Neuronal stem cell (in vitro differentiated cells): ENCODE measurements at places on chromosomes 7 and 10.
A peak's percentile ranks its signal among the peaks of the same experiment; 100 is the strongest.

- no peaks in the 10 kb centered on the region for H3K36me3 ChIP-seq
- H3K4me1 ChIP-seq = peaks cover 3% of the 10 kb centered on the region
- no peaks in the 10 kb centered on the region for H3K27me3 ChIP-seq
- H3K4me3 ChIP-seq = no peak overlapping the region
- no peak for DNase-seq
- no peak overlapping the region for H3K27ac ChIP-seq
These were observed 28.0 kb upstream of the GSAP start for GRCh38 chr7:77444123-77444522.

DNA sequence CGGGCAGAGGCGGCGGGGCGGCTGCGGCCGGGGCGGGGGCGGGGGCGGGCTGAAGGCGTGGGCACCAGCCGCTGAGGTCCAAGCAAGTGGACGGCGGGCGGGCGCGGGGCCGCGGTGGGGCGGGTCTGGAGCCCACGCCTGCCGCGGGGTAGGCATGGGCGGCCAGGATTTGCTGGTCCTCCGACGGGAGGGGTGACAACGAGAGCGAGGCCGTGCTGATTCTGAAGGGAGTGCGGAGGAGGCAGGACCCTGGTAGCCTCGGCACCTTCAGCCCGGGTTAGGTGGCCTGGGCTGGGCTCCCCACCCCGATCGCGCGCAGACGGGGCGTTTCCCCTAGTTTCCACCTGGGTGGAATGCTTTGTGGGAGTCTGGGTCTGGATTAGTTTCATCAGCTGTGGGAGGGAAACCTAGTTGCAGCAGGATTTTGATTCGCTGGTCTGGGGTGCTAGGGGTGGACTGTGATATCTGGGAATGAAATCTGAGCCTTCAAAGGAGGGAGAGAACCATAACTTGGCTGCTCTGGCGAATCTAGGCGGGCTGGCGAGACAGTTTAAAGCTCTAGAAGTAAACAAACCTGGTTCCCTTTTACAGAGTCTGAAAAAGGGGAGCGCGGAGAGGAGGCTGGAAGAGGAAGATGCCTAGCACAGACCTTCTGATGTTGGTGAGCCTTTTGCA lies 609 bp downstream of the SGPL1 start:
- peak overlapping the region; percentile 90 for H3K27ac ChIP-seq
- peaks cover 9% of the 10 kb centered on the region for H3K36me3 ChIP-seq
- DNase-seq = peak; percentile 59
- no peaks in the 10 kb centered on the region for H3K4me1 ChIP-seq
- no peaks in the 10 kb centered on the region for H3K27me3 ChIP-seq
- peak overlapping the region; percentile 91 for H3K4me3 ChIP-seq

DNA sequence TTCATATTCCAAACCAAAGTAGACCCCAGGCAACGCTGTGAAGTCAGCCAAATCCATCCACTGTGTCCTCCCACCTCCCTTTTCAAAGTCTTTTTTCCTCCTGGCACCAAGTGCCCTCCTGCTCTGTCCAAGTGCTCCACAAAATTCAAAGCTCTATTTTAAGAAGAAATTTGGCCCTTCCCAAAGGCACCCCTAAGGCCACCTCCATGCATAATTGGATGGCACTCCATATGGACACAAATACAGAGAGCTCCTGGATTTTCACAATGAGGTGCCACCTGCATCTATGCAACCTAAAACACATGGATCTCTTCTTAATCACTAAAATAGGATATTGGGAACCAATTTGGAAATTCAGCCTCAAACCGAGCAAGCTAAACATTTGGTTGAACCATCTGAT lies 121.6 kb downstream of the RELN start:
- H3K27me3 ChIP-seq = no peaks in the 10 kb centered on the region
- no peaks in the 10 kb centered on the region for H3K4me1 ChIP-seq
- no peak overlapping the region for H3K27ac ChIP-seq

DNA sequence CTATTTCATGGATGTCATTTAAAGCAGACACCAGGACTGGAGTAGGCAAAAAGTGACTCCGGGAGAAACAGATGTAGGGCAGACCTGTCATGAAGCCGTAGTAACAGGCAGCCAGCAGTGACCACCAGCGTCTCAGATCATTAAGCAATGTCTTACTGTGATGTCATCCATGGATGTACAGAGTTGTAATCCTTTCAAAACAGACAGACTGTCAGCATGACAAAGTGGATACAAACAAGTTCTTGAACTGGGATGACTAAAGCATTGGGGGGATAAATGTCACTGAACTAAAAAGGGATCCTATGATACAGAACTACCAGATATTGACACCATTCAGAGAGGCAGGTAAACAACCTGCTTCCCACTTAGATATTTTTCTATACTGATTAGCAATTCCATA lies 675.5 kb downstream of the PARD3 start:
- no peak for DNase-seq
- H3K4me3 ChIP-seq = no peak overlapping the region
- H3K27ac ChIP-seq = no peak overlapping the region
- no peaks in the 10 kb centered on the region for H3K27me3 ChIP-seq
- no peaks in the 10 kb centered on the region for H3K36me3 ChIP-seq

DNA sequence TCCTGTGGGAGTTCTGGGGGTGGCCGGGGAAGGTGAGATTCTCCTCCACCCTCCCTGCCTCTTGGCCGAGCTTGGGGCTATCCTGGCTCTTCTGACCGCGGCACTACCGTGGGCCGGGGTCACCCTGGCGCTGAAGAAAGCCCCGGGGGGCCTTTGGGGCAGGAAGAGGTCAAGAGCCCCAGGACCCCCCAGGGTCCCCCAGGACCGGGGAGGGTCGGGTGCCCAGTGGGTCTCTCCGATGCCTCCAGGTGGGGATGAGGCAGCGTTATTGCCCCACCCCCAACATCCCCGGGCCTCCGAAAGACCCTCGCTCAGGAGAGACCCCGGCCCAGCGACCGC lies 439 bp upstream of the KNDC1 start:
- peaks cover 4% of the 10 kb centered on the region for H3K27me3 ChIP-seq
- peak overlapping the region; percentile 7 for H3K27ac ChIP-seq

DNA sequence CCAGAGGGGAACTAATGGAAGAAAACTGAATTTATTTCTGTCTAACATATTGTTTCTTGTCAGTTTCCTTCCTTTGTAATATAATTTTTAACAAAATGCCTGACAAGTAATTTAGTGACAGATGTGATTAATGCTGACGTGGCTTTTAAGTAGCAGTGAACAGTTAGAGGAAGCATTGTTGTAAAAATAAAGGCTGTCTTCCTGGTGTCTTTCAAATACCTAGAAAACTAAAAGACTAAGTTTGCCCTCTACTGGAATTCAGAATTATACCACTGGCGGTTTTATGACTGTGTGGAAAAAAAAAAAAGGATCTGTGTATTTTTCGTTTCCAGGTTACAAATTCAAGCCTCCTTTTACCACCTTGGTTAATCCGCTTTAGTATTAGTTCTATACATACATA lies 217.1 kb upstream of the DPP6 start:
- H3K36me3 ChIP-seq = no peaks in the 10 kb centered on the region
- no peak for DNase-seq
- H3K4me1 ChIP-seq = no peaks in the 10 kb centered on the region
- no peak overlapping the region for H3K27ac ChIP-seq
- H3K4me3 ChIP-seq = no peak overlapping the region

DNA sequence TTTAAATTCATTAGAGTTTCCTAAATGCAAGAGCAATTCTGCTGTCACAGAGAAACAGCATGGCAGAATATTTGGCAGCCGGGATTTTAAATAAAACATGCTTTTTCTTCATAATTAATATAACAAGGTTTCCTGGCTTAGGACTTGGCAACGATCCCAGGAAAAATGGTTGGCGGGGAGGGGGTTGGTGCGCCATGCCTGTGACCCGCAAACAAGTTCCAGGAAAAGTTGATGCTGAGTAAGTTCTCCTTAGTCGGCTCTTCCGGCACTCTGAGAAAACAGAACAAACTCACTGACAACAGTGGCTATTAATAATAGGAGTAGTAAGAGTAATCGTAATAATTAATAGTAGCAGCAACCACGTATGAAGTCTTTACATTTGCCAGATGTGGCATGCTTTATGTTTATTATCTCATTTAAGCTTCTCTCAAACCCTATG lies 4.6 kb downstream of the HABP2 start:
- no peaks in the 10 kb centered on the region for H3K36me3 ChIP-seq
- H3K4me3 ChIP-seq = no peak overlapping the region
- DNase-seq = no peak
- no peak overlapping the region for H3K27ac ChIP-seq

DNA sequence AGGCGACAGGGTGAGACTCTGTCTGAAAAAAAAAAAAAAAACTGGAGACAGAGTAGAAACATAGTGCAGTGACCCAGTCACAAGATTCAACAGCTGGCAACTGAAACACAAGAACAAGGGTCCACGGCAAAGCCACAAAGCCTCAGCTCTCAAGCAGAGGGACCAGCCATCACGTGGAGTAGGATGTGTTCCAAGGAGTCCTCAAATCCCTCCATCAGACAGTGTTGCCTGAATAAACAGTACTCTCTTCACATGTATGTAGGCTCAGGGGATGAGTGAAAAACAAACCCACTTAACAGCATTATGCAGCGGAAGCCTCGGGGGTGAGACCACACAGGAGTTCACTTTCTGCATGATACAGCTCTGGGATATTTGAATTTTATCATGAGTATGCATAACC lies 62.0 kb downstream of the SLIT1 start:
- DNase-seq = no peak
- no peak overlapping the region for H3K4me3 ChIP-seq
- H3K27ac ChIP-seq = no peak overlapping the region
- no peaks in the 10 kb centered on the region for H3K36me3 ChIP-seq
- H3K27me3 ChIP-seq = no peaks in the 10 kb centered on the region

- no peak overlapping the region for H3K4me3 ChIP-seq
- DNase-seq = no peak
- no peak overlapping the region for H3K27ac ChIP-seq
- no peaks in the 10 kb centered on the region for H3K27me3 ChIP-seq
- H3K4me1 ChIP-seq = no peaks in the 10 kb centered on the region
These were observed 20.3 kb downstream of the VCL start for GRCh38 chr10:74018241-74018640.

GRCh38 chr10:7345717-7346116 lies 65.1 kb downstream of the SFMBT2 start:
- peaks cover 2% of the 10 kb centered on the region for H3K4me1 ChIP-seq
- DNase-seq = no peak
- H3K27me3 ChIP-seq = no peaks in the 10 kb centered on the region
- no peaks in the 10 kb centered on the region for H3K36me3 ChIP-seq

DNA sequence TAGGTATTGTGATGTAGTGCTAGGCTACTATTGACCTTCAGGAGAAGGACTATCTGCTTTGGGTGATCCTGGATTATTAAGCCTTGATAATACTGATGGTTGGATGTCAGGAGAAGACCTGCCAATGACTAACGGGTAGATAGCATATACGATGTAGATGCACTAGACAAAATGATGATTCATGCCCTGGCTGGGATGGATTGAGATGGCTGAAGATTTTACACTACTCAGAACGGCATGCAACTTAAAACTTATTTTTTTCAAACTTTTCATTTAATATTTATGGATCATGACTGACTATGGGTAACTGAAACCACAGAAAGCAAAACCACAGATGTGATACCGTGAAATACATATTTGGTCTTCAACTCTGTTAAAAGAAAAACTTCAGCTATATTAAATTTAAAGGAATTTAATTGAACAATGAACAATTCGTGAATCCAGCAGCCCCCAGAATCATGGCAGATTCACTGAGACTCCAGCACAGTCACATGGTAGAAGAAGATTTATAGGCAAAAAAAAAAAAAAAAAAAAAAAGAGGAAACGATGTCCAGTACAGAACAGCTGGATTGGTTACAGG lies 124.6 kb upstream of the CDK13 start:
- H3K27me3 ChIP-seq = no peaks in the 10 kb centered on the region
- no peaks in the 10 kb centered on the region for H3K36me3 ChIP-seq
- no peak overlapping the region for H3K4me3 ChIP-seq
- H3K27ac ChIP-seq = no peak overlapping the region
- H3K4me1 ChIP-seq = no peaks in the 10 kb centered on the region

GRCh38 chr7:4076701-4077294 lies 605.3 kb upstream of the FOXK1 start:
- H3K4me1 ChIP-seq = peaks cover 1% of the 10 kb centered on the region
- H3K36me3 ChIP-seq = peaks cover 6% of the 10 kb centered on the region
- peak overlapping the region; percentile 8 for H3K4me3 ChIP-seq
- no peak for DNase-seq

DNA sequence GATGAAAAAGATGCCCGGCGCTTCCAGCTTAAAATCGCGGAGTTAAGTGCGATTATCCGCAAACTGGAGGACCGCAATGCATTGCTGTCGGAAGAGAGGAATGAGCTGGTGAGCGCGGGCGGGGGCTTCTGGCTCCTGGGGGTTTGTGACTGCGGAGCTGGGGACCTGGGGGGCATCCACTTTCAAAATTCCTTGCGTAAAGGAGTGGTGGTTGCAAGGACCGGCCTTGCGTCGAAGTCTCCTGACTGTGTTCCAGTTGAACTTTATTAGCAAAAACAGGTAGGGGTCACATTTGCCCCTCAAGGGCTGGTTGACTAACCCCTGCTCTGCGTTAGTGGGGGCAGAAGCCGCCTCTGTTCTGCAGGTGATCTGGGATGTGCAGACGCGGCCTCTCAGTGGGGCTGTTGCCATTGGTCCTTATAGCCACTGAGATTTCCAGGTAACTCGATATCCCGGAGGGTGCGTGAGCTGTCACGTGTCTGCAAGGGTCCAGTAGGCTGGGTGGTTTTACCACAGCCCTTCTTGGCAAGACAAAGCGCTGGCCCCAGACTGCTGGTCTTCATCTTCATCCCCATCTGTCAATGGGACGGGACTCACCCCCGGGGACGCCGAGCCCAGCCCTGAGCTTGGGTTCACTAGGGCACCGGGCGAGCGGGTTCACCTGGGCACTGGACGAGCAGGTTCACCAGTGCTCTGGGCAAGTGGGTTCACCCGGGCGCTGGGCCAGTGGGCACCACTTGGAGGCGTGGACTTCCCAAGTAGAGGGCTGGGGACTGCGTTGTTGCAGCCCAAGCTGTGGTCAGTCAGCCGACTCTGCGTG lies 51.5 kb upstream of the DPYSL4 start:
- DNase-seq = no peak
- H3K4me1 ChIP-seq = peaks cover 6% of the 10 kb centered on the region
- H3K27ac ChIP-seq = no peak overlapping the region
- H3K27me3 ChIP-seq = peaks cover 2% of the 10 kb centered on the region

- peaks cover 33% of the 10 kb centered on the region for H3K36me3 ChIP-seq
- no peaks in the 10 kb centered on the region for H3K27me3 ChIP-seq
- no peak for DNase-seq
- H3K4me3 ChIP-seq = no peak overlapping the region
- no peaks in the 10 kb centered on the region for H3K4me1 ChIP-seq
- H3K27ac ChIP-seq = no peak overlapping the region
These were observed 119.5 kb downstream of the RNF216 start for GRCh38 chr7:5661942-5662341.

DNA sequence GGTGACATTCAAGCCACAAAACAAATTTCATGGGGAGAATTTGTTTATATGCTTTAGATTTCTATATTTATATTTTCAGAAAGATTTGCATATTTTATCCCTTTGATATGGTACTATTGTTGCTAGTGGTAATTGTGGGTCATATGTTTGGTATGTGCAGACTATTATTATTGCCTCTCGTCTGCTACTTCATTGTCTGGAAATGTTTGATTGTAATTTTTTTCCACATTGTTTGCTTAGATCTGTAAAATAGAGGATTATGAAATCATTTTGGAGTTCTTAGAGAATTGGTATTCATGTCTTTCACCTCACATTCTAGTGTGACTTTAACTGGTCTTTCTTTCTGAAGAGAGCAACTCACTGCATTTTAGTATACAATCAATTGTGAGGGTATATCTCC lies 44.7 kb downstream of the MYO3A start:
- no peaks in the 10 kb centered on the region for H3K4me1 ChIP-seq
- no peaks in the 10 kb centered on the region for H3K27me3 ChIP-seq
- no peaks in the 10 kb centered on the region for H3K36me3 ChIP-seq
- no peak overlapping the region for H3K4me3 ChIP-seq
- no peak for DNase-seq
- no peak overlapping the region for H3K27ac ChIP-seq

- H3K4me3 ChIP-seq = no peak overlapping the region
These were observed 41.7 kb downstream of the PPP1R3C start for GRCh38 chr10:91590904-91591796.
